ENCODE measurements at places on chromosomes 3 and 15.

DNA sequence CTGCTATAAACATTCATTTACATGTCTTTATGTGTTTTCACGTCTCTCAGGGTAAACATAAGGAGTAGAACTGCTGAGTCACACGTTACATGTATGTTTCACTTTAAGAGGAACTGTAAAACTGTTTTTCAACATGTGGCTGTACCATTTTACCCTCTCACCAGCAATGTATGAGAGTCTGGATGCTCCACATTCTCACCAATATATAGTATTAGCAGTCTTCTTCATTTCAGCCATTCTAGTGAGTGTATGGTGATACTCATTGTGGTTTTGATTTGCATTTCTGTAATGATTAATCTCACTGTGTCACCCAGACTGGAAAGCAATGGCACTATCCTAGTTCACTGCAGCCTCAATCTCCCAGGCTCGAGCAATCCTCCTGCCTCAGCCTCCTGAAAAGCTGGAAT lies 37.1 kb downstream of the PHC3 start:
- no peak for DNase-seq

- DNase-seq = no peak
These were observed 46.8 kb downstream of the EOMES start for GRCh38 chr3:27675287-27675686.

DNA sequence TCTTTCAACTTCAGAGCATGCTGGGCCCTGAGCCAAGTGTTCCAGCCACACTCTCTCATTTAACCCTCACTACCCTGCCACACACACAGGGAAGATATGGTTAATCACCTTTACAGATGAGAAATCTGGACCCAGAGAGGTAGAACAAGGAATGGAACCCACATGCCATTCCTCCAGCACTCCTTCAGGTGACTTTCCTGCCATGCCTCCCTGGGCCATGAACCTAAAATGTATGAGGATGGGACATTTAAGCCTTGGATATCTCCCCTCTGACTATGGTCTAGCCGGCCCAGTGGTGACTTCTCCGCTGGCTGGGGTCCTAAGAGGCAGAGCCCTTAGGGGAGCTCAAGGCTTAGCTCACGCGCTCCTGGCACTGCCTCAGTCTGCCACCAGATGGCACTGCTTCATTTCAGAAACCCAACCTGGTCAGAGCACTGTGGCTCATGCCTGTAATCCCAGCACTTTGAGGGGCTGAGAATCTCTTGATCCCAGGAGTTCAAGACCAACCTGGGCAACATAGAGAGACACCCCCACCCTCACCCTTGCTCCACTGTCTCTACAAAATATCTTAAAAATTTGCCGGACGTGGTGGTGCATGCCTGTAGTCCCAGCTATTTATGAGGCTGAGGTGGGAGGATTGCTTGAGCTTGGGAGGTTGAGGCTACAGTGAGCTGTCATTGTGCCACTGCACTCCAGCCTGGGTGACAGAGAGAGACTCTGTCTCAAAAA lies 2.2 kb upstream of the DCAF1 start:
- DNase-seq = peak; percentile 68

GRCh38 chr3:51379301-51379700 lies 5.8 kb upstream of the MANF start:
- no peak for DNase-seq

GRCh38 chr15:68340726-68341671 lies 63.5 kb downstream of the FEM1B start:
- DNase-seq = no peak

DNA sequence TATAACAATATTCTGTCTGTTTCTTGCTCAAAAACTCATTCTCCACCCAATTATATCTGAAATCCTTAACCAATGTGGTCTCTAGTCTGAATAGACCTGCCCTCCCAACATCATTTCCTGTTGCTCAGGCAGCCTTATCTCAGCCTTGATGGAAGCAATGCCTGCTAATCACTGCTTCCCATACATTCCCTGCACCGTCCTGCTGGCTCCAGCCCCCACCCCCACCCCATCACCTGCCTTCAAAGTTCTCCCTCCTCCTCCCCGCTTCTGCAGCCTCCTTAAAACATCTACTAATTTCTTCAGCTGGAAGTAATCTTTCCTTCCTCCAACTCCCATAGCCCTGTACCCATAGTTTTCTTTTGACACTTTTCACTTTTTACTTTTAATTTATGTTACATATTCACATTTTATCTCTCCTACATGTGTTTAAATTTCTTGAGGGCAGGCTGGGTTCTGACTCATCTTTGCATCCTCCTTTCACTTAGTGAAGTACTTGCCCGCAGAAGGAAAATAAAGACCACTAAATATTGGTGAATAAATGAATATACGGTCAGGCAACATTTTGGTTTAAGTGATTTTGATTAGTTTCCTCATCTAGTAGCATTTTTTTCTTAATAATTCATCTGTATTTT lies 98.2 kb downstream of the MEIS2 start:
- DNase-seq = no peak

- no peak for DNase-seq
These were observed 1107.8 kb downstream of the IGSF11 start for GRCh38 chr3:117926819-117927218.

DNA sequence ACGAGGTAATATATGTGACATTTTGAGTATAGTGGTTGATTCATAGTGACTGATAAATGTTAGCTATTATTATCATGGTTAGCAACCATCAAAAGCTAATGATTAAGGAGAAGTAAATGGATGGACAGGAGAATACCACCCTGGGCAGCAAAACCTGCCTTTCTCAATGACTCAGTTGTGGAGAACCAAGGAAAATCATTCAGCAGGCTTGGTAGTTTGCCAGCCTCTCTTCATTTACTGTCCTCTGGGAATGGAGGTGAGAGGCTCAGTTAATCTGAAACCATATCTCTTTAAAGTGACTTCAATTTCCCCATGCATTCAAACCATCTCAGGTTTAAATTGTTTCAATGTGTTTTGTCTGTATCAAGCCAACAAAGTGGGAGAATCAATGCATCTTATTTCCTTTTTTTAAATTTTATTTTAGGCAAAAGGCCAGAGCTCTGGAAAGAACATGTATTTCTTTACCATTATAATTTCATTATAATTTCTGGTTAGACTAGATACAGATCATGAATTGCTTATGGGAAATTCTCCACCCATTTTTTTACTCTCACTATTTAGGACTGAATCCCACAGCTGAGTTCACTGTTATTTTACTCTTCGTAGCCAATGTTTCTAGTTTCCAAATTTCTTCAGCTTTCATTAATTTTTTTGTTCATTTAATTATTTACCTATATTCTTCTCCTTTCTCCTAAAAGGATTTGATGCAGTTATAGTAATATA lies 2.7 kb downstream of the TM4SF18 start:
- no peak for DNase-seq

- DNase-seq = no peak
These were observed 172.2 kb upstream of the TSPAN3 start for GRCh38 chr15:77243135-77243534.

DNA sequence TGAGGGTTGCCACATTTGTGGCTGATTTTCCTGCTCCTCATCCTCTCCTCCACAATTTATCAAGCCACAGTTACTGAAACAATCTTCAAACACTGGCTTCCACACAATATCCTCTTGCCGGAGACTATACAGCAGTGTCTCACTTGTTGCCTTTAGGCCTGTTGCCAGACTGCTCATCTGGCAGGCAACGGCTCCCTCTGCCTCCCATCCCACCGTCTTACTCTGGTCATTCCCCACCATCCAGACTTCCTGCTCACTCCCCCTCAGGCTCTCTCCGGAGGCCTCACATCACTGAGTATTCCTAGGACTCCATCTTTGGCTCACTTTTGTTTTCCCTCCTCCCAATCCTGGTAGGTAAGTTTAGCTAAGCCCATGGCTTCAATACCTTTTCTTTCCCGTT lies 301.9 kb downstream of the IL20RB start:
- DNase-seq = no peak

DNA sequence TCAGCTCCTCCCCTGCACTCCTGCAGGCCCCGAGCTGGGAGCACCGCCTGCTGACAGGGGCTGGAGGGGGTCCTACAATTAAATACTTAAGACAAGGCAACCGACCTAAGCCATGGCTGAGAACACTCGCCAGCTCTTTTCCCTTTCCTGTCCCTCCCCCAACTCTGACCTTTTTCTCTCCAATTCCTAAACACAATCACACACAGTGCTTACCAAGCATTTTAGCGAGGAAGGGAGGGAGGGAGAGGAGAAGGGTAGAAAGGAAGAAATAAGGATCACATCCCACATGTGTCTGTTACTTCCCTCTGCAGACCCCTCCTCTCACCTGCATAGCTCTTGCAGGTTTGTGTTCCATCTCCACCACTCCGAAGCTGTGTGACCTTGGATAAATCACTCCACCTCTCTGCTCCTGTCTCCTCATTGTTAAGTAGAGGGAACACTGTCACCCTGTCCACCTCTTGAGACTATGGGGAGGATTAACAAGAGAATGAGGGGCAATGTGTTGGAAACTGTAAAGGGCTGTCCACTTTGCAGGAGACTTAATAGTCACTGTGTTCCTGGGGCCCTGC lies 63.6 kb downstream of the CYP11A1 start:
- no peak for DNase-seq

- DNase-seq = no peak
These were observed 59.9 kb downstream of the GALK2 start for GRCh38 chr15:49229922-49230321.

GRCh38 chr15:31974154-31974794 lies 56.0 kb upstream of the CHRNA7 start:
- no peak for DNase-seq

GRCh38 chr3:166456286-166456685 lies 619.1 kb upstream of the BCHE start:
- no peak for DNase-seq

GRCh38 chr3:150528354-150528797 lies 17.9 kb downstream of the SERP1 start:
- no peak for DNase-seq

- DNase-seq = no peak
These were observed 159.0 kb upstream of the IL12A start for GRCh38 chr3:159829539-159830227.

GRCh38 chr3:81650187-81650586 lies 111.3 kb downstream of the GBE1 start:
- no peak for DNase-seq

GRCh38 chr3:41092844-41093243 lies 106.5 kb upstream of the CTNNB1 start:
- DNase-seq = no peak

Measured in stimulated activated CD4-positive, alpha-beta T cell treated with anti-CD3 and anti-CD28 coated beads, Interleukin-15, amount 100 ng/mL, for 1 hour (primary cell).